ENCODE measurements at places on chromosomes 4 and X.

- DNase-seq: no peak
Observed at GRCh38 chr4:98444371-98444770, 183.2 kb downstream of the RAP1GDS1 start.

DNA sequence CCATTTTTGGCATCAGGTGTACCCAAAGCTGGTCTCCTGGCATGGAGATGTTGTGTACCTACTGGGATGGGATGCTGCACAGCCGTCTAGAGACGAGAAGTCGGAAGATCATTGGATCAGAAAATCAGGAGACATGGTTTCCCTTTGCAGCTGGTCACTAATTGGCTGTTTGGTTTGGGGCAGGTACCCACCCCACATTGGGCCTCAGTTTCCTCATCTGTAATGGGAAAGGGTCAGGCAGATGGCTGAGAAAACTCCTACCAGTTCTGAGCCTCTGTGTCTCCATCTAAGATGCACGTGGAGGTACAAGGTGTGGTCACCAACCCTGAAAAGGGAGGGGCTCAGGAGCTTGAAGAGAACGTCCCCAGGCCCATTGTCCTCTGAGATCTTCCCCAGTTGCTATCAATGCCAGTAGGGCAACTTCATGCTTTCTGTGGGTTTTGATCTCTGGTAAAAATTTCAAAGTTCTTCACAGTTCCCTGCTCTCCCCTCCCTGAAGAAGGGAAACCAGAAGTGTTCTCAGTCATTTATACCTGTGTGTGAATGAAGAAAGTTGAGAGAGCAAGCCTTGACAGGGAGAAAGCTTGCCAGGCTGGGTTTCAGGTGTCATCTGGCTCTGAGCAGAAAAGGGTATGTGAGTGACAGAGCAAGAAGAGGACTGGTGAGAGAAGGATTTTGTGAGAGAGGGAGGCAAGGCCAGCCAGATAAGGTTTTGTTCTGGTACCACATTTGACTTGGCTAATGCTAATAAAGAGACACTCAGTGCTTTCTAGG, 15.1 kb downstream of the TSC22D3 start:
- DNase-seq: no peak

DNA sequence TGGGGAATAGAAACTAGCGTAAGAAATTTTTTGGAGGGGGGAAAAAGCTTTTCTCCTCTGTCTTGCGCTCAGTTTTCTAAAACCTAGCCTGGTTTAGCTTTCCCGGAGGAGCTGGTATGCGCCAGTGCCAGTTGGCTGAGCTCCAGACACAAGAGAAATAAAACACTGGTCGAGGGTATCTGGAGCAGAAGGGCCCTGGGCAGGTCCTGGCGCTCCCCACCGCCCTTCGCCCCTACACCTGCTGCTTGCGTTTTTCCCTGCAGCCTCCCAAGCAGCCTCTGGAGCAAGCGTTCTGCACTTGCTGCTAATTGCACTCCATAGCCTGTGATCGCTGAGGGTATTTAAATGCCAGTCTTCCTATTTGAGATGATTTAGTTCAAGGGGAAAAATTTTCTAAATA, 816 bp downstream of the EREG start:
- DNase-seq: peak; percentile 68

DNA sequence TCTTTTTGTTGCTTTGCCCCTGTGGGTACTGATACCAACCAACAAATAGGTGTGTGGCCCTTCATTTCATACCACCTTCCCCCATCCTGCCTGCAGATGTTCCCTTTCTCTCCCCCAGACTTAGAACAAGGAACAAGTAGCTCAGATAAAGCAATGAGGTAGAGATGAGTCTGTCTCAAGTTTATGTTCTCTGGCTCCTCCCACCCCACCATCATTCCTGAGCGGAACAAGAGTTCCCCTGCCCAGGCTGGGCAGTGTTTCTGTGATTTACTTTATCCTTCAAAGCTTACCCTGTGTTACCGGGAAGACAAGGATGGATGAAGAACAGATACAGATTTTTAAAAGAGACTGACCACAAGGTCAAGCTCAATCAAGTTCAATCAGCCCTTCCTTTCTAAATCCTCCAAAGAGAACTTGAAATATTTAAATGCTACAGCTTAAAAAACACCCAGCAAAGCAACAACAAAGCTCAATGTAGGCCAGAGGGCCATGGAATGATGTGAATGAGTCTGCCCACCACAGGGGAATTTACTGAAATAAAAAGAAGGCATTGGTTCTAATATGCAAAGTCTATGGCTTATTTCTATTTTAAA, 80.1 kb upstream of the UCP1 start:
- DNase-seq: no peak

DNA sequence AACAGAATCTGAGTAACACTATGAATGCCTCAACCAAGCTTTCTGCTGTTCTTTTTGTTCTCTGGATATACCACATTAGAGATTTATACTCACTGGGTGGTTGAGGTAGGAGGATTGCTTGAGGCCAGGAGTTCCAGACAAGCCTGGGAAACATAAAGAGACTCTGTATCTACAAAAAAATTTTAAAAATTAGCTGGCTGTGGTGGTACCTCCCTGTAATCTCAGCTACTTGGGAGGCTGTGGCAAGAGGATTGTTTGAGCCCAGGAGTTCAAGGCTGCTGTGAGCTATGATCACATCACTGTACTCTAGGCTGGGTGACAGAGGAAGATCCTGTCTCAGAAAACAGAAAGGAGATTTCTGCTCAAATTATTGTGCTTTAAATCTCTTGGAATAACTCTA, 161.6 kb upstream of the RAPGEF2 start:
- DNase-seq: no peak

DNA sequence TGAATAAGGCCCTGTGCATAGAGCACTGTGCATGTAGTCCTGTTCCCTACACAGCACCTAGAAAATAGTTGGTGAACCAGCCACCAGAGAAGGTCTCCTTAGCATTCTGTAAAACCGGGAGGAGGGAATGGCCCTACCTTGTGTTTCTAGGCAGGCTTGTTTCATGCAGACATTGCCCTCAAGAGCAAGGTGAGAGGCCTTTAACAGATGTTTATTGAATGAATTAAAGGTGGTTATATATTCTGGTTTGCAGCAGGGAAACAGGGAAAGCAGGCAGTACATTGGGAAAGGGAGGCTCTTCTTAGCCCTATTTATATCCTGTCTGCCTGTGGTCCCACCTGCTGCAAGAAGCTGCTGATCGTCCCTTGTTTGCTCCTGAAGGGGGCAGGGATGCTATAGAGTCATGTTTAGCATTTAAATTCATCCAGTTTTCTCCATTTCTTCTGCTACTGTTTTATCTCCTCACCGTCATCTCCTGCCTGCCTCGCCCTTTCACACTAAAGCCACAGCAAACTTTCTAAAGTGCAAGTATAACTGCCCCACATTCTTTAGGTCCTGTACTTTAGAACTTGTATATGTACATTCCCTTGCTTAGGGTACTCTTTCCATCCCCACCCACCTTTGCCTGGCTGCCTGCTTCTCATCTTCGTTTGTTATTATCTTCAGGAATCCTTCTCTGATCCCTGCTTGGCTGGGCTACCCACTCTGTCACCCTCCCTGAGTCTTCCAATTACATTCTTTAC, 60.3 kb downstream of the EGF start:
- no peak for DNase-seq

DNA sequence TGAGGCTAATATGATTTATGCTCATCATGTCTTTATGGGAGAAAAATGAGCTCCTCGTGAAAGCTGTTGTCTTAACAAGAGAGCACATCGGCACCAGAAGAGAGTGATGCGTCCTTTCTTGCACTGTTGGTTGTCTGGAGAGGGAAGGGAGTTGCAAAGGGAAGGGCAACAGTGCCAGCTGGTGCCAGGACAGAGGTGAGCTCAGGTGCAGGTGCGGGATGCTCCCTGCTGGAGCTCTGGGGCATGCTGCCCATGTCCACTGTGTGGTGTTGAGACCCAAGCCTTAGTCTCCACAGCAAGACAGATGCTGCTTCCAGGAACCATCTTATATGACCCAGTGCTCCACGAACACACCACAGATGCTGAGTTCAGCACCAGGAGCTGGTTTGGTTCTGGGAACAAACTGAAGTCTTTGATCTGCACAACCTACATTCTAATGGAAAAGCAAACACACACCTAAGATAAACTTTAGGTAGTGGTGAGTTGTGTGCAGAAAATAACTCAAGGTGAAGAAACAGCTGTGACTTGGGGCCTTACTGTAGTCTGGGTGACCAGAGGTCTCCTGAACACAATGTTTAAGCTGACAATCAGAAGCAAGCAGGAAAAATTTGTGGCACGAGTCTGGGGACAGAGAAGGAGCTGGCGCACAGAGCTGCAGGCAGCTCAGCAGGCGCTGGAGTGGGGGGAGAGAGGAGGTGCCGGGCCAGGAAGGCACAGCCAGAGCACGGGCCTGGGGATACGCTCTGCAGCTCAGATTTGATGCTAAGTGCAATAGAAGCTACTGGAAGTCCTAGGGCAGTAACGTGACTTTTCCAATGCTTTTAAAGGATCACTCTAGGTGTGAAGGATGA, 73.2 kb downstream of the HAUS3 start:
- peak; percentile 37 for DNase-seq

GRCh38 chr4:12852338-12853307, 631.5 kb downstream of the RAB28 start:
- DNase-seq: peak; percentile 54

- DNase-seq: no peak
Observed at GRCh38 chr4:14149176-14150053, 521.9 kb upstream of the BOD1L1 start.

GRCh38 chr4:22130741-22131140, 182.2 kb upstream of the KCNIP4 start:
- no peak for DNase-seq

GRCh38 chr4:126738926-126739325, 893.8 kb upstream of the INTU start:
- no peak for DNase-seq

DNA sequence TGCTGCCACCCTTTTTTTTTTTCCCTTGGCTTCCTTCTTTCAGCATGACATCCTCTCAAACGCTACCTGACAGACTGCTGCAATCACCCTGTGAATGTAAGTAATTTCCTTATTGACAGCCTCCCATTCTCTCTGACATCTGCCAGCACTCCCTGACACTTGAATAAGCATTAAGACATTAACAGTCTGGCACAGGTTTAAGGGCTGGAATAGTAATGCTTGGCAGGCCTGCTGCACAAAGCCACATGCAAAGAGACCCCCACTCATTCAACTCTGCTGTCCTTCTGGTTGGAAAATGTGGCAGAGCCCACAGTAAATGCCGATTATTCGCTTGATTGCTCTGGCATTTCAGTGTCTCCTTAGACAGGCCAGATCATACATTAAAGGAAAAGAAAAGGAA, 28.1 kb upstream of the RASGEF1B start:
- DNase-seq: peak; percentile 54

- no peak for DNase-seq
Observed at GRCh38 chr4:98653890-98654867, 4.2 kb downstream of the TSPAN5 start.

- no peak for DNase-seq
Observed at GRCh38 chr4:85842540-85842939, 367.6 kb downstream of the ARHGAP24 start.

DNA sequence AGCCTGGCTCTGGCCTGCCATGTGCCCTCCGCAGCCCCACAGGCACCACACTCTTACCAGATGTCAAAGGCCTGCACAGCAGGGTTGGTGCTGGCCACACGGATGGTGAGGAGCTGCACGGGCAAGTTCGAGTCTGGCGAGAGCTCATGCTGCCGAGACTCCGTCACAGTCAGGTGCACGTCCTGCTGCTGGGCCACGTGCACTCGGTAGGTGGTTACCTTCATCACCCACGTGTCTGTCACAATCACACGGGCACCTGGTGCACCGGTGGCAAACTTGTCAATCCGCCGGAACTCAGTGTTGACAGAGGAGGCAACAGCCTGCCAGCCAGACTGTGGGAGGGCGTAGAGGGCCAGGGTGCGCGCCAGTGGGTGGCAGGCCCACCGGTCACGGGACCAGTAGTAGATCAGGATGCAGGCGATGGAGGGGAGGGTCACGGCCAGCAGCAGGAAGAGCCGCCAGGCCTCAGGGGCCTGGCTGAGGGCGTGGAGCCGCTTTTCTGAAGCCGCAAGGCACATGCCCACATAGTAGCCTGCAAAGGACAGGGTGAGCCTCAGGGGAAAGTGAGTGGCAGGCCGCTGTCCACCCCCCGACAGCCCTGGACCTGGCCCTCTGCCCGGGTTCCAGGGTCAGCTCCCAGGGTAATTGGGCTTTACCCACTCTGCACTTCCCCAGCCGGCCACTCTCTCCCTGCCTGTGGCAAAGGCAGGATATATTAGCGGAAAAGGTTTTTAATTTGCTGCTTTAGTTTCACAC, 2.9 kb downstream of the TMEM129 start:
- no peak for DNase-seq

DNA sequence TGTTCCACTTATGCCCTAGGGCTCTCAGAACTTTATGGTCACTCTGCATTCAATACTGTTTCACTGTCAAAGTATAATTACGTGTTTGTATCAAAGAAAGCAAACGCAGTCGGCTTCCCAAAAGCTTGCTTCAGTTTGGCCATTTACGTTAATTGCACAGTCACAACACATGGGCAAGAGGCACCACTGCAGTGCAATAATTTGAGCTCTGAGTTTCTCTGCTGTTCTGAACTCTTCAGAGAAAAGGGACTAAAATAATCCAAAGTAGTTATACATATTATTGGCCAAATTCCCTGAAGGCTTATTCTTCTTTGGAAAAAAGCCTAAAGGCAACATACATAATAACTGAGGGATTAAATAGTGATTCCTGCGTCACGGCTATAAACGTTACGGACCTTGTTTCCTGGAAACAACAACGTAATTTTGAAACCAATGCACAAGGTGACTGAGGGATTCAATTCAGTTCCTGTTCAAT, 51.3 kb downstream of the RNF150 start:
- no peak for DNase-seq

DNA sequence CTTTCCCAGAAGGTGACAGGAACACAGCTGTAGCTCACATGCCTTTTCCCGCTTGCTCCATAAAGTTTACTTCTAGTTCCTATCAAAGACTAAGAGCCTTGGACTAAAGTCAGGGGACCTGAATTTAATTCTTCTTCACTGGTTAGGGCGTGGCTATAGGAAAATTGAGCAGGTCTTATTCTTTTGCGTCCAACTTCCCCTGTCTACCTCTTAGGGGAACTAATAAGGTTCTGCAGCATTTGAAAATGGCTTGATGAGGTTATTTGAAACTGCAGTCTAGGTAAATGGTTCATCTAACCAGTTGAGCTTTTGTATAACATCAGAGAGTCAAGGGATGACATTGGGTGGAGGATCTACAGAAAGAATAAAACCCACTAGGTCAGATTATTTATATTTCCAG, 2.6 kb downstream of the ARHGAP10 start:
- no peak for DNase-seq

DNA sequence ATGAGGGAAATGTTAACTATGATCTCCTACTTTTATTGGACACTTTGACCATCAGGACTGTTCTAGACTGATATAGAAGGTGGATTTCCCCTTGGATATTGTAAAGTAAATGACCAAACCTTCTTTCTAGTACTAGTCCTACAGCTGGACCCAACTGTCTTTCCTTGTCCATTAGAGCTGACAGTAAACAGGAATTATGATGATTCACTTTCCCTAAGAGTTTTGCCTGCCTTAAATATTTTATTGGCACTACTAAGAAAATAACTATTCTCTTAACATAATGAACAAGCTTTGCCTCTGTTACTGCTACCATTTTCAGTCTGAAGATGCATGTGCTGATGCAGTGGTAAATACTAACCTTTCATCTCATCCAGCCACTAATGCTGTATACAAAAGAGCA, 915.4 kb downstream of the CENPC start:
- DNase-seq: no peak

GRCh38 chrX:7346021-7346420, 198.1 kb upstream of the PUDP start:
- no peak for DNase-seq
